Astrocyte of the spinal cord (primary cell): ENCODE measurements at places on chromosomes 3 and 15.

DNA sequence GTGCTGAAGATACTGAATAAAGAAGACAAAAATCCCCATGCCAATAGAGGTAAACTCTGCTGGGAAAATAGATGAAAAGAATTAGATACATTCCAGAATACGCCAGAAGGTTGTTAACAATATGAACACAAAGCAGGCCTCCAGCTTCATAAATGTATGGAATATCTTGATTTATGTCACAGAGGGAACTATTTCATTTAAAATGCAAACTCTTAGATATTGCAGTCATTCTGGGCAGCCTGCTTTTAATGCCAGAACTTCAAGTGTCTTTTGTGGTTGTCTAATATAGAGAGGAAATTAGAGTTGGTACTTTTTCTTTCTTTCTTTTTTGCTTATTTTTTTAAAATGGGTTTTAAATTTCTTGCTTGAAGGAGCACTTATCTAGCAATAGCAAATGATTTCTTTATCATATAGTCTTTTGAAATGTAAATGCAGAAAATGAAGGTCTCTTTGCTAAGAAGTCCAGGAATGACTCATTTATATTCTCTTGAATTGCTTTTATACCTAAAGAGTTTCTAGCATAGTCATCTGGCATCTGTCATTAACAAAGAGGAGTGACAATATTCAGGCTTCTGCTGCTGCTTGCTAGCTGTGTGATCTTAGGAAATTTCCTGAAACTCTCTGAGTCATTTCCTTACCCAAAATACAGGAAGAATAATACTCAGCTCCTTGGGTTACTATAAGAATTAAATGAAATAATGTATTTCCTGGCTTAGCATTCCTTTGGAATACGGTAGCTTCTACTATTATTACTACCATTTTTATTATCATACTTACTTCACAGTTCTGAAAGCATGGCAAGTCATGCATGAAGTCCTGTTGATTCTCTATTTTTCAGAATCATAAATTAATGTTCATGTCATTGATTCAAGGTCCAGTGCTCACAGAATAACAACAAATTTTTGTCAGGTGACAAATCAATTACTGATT lies 527.6 kb downstream of the DIPK2A start:
- no peak for DNase-seq

DNA sequence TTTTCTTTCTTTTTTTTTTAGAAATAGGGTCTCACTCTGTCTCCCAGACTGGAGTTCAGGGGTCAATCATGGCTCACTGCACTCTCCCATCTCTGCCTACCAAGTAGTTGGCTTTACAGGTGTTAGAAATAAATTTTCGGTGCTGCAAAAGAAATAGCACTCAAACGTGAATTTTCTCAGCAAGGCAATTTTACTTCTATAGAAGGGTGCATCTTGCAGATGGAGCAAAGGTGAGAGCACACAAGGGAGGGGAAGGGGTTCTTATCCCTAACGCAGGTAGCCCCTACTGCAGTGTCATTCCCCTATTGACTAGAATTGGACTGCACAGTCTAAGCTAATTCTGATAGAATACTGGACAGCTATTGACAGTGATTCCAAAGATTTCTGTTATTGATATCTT lies 6.8 kb upstream of the FBLN2 start:
- no peak for DNase-seq

GRCh38 chr3:167151636-167152035 lies 228.5 kb downstream of the ZBBX start:
- DNase-seq = no peak

DNA sequence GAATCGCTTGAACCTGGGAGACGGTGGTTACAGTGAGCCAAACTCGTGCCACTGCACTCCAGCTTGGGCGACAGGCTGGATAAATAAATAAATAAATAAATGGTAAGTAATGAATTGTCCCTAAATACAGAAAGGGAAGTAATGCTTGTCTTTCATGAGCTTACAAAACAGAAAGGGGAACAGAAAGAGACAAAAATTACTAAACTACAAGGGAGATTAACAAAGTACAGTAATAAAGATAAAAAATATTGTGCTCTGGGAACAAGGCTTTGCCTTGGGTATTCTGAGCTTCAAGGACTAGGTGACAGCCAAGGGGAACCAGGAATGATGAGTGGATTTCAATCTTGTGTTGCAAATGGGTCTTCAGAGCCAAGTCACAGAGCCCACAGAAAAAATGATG lies 9.2 kb upstream of the HLTF start:
- no peak for DNase-seq

- DNase-seq = no peak
Measured at GRCh38 chr15:78255421-78256043, 8.8 kb upstream of the DNAJA4 start.

- DNase-seq = no peak
Measured at GRCh38 chr3:143478115-143478693, 358.6 kb downstream of the CHST2 start.

DNA sequence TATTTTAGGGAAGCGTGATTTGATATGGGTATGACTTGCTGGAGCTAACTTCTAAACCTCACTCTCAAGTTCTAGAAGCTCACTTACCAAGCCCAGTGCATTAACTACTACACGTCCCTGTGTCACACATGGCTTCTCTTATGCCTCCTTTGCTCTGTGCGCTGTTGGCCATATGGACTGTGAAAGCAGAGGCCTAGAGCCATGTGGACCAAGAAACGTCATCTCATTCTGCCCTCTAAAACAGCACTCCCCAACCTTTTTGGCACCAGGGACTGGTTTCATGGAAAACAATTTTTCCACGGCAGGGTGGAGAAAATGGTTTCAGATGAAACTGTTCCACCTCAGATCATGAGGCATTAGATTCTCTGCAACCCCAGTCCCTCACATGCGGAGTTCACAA lies 11.7 kb downstream of the MTMR14 start:
- DNase-seq = no peak

DNA sequence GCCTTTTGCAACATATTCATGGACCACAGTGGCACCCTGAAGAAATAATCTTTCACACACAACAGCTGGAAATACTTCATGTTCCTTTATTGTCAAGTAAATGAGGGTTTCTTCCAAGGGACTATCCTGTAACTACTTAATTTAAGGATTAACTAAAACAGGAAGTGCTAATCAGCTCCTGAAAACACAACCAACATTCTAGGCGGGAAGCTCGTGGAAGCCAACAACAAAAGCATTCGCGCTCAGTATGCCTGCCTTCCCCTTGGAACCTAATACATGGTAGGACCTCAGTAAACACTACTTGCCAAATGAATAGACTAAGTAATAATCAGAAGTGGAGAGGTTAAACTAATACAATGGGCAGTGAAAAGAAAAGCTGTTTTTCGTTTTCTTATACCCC lies 300.9 kb downstream of the RORA start:
- DNase-seq = no peak

- DNase-seq = no peak
Measured at GRCh38 chr15:91604122-91604521, 249.4 kb upstream of the SLCO3A1 start.

DNA sequence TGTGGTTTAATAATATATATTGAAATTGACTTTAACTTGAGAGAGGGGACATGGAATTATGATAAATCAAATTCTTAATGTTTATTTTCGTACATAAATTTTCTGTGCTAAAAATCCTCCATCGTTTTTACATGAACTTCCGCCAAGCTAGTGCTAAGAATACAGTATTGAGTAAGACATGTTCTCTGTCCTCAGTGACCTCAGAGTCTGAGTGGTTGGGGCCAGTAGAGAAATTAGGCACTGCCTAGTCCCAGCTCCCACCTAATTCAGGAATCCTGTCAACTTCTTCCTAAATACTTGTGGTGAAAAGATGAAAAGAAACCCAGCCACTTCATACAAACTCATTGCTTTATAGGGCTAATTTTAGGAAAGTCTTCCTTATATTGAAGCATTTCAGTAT lies 110.3 kb downstream of the PPP2R3A start:
- peak; percentile 20 for DNase-seq

- DNase-seq = peak; percentile 71
Measured at GRCh38 chr3:141913150-141913811, 36.8 kb downstream of the ATP1B3 start.

- DNase-seq = no peak
Measured at GRCh38 chr15:96247621-96248305, 82.7 kb upstream of the NR2F2 start.

DNA sequence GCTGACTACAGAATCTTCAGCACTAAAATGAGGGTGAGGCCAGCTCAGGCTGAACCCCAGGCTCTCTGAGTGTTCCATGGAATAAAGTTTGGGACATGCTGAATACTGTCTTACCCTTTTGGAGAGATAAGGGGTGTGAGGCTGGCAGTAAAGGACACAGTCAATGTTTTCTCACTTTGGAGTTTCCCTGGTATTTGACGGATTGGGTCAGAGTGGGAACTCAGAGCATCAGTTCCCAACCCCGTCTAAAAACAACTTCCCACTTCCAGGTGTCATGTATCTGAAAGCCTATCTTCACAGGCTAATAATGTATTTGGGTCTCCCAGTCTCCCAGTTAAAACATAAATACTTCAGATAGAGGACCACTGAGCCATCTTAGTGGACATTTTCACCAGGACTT lies 180.7 kb downstream of the TLE3 start:
- no peak for DNase-seq

DNA sequence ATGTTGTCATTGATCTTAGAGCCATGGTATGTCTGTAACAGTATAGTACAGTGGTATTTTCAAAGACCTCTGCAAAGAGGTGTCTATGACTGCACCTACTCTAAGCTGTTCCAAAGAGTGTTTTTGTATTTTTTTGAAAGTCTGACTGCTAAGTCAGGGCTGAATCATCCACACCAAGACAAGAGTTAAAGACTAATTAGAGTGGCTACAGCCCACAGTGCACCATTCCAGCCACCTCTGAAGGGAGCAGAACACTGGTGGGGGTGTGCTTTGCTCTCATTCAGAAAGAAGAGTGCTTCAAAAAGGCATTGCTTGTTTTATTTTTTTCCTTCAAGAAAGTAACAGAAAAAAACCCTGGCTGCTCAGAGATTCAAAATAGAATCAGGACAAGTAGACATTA lies 301.4 kb downstream of the GABRG3 start:
- no peak for DNase-seq

DNA sequence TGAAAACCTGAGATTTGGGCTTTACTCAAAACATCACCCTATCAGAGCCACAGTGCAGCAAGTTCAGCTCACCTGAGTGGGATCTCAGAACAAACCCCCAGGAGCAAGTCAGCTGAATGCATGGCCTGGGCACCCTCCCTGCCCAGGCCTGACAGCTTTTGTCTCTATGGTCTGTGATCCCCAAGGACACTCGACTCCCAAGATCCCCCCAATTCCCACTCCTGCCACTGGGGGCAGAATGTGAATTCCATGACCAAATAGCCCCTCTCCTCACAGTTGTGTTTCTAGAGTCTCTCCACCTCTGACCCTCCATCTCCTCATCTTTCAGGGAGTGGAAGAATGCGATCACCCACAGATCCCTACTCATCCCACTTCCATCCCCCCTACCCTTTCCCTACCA lies 58.9 kb downstream of the ZNF445 start:
- no peak for DNase-seq

- DNase-seq = no peak
Measured at GRCh38 chr3:123657568-123657967, 72.7 kb upstream of the HACD2 start.

GRCh38 chr15:48052946-48053345 lies 67.8 kb upstream of the SLC24A5 start:
- DNase-seq = no peak

GRCh38 chr15:70348226-70348543 lies 250.5 kb upstream of the TLE3 start:
- DNase-seq = no peak

DNA sequence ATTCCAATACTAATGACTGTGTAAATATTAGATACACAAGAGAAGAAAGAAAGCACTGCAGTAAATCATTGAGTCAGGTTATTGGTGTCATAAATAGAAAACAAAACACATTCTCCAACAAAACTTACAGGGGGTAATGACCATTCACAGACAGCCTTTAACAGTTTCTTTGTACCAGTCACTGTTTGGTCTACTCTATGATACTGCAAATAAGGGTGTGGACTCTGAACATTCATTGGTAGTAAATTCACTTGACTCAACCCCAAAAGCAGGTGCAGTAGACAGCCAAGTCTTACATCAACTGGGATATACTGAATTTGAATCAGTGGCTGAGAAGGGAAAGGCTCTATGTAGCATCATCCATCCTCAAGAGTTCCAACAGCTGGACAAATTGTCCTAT lies 463.5 kb downstream of the FOXP1 start:
- no peak for DNase-seq

DNA sequence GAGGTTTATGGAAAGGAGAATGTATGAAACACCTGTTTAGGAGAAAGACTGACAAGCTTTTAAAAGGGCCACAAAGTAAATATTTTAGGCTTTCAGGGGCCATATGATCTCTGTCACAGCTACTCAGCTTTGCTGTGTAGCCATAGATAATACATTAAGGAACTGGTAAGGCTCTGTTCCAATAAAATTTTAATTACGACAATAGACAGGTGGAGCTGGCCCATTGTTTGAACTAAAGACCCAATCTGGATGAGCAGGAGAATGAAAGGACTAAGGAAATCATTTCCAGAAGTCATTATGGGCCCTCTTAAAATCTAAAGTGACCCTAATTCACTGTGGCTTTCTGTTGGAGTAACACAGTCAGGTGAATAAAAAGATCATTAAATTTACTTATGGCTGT lies 48.5 kb upstream of the SLC12A8 start:
- no peak for DNase-seq

GRCh38 chr15:101651554-101652097 lies 555 bp downstream of the TM2D3 start:
- peak; percentile 36 for DNase-seq

GRCh38 chr15:74427607-74428441 lies 5.9 kb downstream of the SEMA7A start:
- DNase-seq = no peak

DNA sequence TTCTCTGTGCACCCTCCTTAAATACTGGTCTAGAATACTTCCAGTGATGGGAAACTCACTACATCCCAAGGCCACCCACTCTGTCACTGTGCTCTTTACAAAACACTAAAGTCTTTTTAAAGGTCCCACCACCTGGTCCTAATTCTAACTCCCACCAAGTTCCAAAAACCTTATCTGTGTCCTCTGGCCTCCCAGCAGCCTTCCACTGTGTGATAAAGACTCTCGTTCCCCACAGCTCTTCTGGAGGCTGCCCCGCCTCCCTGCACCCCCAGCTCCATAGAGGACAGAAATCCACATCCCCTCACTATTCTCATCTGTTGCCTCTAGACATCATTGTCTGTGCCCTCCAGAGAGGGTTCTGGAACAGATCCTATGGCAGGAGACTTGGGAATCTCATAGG lies 276.4 kb downstream of the FAM43A start:
- DNase-seq = no peak

DNA sequence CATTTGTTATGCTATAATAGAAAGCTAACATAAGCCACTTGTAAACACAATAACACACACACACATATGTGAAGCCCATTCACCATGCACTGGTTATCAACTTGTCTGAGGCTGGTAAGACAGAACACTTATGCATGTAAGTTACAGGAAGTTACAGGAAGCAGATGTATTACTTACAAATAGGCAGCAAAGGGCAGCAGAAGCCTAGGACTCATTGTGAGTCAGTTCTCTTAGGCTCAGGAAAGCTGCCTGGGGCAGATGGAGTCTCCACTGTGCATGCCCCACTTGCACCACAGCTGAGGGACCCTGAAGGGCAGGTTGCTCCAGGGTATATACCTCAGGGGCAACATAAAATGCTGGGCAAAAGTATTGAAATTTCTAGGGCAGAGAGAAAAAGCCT lies 748.8 kb upstream of the CCDC54 start:
- peak; percentile 57 for DNase-seq

- no peak for DNase-seq
Measured at GRCh38 chr3:45185052-45185451, 38.9 kb upstream of the CDCP1 start.
